ENCODE measurements at places on chromosomes 2 and 18.

GRCh38 chr2:219596954-219597551, 604 bp upstream of the STK11IP start:
- no peak for DNase-seq

- no peak for DNase-seq
Observed at GRCh38 chr2:20015482-20016083, 3.1 kb upstream of the MATN3 start.

- peak; percentile 39 for DNase-seq
Observed at GRCh38 chr2:217652761-217653639, 349.8 kb downstream of the TNS1 start.

- no peak for DNase-seq
Observed at GRCh38 chr2:127884436-127884835, 1.3 kb downstream of the AMMECR1L start.

- DNase-seq, result no peak
Observed at GRCh38 chr2:7071916-7072556, 154.8 kb downstream of the RNF144A start.

- peak; percentile 27 for DNase-seq
Observed at GRCh38 chr2:111711270-111711669, 172.7 kb downstream of the ANAPC1 start.

DNA sequence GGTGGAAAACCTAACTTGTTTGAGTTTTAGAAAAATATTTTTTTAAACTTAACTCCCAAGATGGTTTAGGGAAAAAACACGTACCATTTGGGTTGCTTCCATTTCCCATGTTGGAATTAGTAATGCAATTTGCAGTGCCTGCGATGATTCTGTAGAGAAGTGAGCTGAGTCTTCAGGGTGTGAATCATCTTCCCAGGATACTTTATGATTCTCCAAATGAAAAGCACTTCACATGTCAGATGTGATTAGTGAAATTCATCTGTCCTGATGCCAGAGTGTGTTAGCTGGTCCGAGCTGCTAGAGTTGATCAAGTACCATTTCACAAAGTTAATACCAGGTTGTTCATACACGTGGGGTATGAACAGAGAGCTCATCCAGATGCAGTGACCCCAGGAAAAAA, 59.1 kb downstream of the ACOXL start:
- no peak for DNase-seq

DNA sequence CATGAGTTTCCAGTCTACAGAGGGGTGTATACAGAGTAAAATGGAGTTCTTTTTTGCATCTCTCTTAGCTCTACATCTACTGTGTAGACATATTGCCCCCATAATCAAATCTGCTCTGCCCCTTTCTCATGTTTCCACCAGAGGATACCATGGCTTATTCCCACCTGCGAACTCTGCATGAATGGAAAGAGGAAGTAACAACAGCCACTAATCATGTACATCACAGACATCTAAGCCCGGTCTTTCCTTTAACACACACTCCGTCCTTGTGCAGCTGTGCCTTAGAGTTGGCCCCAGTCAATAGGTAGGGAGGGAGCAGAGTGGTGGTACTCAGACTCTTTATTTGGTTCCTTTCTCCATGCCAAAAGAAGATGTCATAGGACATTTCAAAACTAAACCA, 147.3 kb upstream of the NRP2 start:
- DNase-seq, result no peak

GRCh38 chr2:235970204-235971040, 197.8 kb downstream of the GBX2 start:
- DNase-seq, result no peak

DNA sequence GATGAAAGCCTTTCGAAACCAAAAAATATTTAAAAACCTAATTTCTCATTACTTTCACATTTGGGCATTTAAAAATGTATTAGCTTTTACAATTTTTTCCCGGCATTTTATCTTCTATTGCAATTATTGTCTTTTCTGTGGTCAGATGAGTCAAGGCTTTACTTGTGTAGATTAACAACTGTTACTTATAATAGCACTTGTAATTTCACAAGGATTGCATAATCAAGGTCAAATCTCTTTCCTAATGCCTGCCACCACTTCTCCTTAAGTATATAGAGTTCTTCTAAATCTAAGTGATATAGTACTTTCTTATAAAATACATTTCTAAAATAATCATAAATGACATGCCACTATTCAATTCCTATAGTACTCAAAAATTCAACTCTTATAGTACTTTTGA, 67.2 kb downstream of the SLC8A1 start:
- DNase-seq, result no peak

DNA sequence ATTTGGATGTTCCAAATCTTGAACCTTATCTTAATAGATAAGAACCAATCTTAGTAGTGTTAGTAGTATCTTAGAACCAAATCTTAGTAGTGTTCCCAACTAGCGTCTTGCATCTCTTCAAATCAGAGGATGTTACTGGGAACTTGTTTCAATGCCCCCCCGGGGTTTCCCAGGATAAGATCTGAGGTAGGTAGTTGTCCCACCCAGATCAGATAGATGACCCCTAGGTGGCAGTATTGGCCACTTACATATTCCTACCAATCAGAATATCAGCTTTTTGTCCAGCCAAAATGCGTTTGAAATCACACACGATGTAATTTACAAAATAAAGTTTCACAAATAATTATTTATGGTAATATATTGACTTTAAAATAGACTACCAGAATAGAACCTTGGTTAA, 314.8 kb downstream of the MBD2 start:
- no peak for DNase-seq

DNA sequence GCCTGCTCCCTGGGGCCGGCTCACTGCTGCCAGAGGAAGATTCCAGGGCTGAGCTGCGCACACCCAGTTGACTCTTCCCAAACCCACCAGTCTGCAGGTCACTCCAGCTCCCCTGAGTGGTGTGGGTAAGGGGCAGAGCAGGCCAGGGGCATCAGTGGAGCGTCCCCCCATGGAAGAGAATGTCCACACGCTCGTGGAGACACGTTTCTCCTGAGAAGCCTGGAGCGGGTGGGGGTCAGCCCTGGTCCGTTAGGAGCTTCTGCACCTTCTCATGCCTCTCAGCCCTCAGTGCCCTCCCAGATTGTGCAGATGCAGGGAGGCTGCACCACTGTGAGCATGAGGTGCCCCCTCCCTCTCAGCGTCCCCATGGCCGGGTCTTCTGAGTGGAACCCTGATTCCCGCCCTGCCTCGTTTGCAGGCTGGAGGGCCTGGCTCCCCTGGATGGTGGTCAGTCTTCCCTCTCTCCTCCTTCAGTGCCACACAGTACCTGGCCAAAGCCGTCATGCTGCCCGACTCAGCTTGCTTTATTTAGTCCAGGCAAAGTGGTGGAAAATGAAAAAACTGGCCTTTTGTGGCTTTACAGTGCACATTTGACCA, 37.0 kb downstream of the TWIST2 start:
- DNase-seq, result no peak

- peak; percentile 94 for DNase-seq
Observed at GRCh38 chr2:10832203-10832936, 19.8 kb upstream of the PDIA6 start.

GRCh38 chr2:104004821-104005220, 849.1 kb upstream of the POU3F3 start:
- DNase-seq, result no peak

- no peak for DNase-seq
Observed at GRCh38 chr18:55141318-55141717, 182.1 kb upstream of the CCDC68 start.

GRCh38 chr18:10419420-10420103, 34.9 kb upstream of the APCDD1 start:
- no peak for DNase-seq

DNA sequence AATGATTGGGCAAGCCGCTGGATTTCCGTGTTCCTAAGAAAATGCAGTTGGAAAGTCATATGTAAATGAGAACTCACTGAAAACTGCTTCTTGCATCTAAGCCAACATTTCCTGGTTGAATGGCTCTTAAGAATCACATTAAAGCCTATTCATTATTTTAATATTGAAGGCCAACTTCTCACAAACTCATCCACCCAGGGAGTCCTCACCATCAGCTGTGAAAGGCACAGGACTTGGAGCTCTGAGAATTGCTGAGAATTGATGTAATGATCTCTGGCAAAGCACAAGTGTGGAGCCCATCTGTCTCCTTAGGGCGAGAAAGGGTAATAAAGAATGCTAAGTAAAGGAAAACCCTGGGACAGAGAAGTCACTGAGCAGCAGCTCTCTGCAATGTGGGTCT, 55.9 kb upstream of the APCDD1 start:
- no peak for DNase-seq

GRCh38 chr18:26765498-26765897, 100.0 kb downstream of the AQP4 start:
- no peak for DNase-seq

DNA sequence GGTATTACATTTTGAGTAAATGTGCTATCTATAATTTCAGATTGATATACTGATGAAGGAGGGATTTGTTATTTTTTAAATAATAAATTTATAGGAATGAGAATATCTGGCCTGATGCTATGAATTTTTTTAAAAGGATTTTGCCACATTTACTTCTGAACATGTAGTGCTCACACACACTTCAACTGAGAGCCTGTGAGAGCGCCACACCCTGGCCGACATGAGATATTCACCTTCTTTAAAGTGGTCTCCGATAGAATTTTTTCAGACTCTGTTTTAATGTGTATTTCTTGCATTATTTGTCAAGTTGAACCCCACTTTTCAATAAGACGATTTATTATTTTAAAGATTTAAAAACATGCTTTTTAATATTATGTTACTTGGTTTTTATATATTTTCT, 813.3 kb downstream of the DCC start:
- no peak for DNase-seq

DNA sequence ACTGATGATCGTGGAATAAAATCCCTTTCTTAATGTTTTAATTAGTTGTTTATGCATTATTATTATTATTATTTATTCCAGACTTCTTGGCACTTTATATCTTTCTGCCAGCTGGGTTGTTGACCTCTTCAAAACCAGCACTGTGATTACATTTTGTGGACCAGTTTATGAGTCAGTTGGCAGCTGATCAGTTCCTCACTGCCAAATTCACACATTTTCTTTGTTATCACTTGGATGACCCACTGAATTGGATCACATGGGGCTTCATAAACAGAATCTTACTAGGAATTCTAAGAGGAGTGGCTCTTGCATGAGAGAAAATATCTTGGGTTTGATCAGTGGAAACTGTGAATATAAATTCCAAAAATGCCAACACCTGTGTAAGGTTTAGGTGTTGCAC, 321.8 kb upstream of the SPRED2 start:
- no peak for DNase-seq

GRCh38 chr2:237650455-237650850, 23.1 kb downstream of the LRRFIP1 start:
- DNase-seq, result peak; percentile 33

DNA sequence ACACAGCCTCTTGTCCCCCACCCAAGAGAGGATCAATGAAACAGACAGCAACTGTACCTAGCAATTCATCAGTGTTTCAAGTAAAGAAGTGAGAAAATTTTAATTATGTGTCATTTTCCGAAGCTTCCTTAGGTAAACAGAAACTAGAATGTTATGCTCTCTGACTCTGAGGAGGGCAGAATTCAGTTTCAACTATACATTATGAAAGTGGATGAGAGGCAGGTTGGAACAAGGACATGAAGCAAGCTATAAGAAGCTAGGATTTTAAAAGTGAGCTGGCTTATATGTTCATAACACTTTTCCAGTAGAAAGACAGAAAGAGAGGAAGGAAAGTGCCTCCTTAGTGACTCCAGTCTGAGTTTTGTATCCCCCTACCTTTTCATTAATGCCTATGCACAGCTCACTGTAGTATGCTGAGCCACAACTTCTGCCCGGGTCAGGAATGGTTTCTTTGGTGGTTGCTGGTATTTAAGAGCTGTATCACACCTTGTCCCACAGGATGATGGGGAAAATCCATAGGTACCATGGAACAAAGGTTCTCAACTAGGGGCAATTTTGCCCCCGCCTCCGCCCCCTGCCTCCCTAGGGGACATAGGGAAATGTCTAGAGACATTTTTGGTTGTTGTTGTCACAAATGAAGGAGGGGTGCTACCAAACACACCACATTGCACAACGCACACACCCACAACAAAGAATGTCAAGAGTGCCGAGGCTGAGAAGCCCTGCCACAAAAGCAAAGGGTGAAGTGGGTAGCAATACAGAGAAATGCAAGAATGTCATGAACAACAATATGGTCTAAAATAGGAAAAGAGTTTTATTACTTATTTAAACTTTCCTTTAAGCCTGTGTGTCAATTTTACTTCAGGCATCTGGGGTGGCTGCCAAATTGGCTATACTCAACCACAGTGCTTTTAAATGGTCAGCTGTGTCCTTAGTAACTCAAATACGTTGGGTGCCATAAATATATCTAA, 161.0 kb upstream of the ZFP36L2 start:
- no peak for DNase-seq

DNA sequence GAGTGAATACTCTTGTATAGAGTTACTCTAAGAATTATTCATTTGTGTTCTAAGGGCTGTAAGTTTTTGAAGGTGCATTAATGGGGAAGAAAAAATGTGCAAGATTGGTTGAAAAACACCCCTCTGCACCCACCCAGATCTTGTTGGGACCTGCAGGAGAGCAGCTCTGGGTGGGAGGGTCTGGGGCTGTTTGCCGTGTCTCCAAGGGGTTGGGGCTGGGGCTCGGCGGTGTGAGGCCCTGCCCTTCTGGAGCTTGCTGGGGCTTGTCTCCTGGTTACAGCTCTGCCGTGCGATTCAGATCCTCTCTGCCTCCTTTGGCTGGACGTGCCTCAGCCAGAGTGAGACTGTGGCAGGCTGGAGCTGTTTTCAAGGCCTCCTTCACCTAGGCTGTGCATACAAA, 26.1 kb downstream of the IGFBP2 start:
- no peak for DNase-seq

DNA sequence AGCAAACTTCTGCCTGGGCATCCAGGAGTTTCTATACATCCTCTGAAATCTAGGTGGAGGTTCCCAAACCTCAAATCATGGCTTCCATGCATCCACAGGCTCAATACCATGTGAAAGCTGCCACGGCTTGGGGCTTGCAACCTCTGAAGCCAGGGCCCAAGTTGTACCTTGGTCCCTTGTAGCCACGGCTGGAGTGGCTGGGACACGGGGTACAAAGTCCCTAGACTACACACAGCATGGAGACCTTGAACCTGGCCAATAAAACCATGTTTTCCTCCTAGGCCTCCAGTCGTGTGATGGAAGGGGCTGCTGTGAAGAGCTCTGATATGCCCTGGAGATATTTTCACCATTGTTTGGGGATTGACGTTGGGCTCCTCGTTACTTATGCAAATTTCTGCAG, 43.4 kb upstream of the GALNT13 start:
- no peak for DNase-seq

GRCh38 chr18:6010284-6010683, 115.0 kb upstream of the TMEM200C start:
- DNase-seq, result no peak

DNA sequence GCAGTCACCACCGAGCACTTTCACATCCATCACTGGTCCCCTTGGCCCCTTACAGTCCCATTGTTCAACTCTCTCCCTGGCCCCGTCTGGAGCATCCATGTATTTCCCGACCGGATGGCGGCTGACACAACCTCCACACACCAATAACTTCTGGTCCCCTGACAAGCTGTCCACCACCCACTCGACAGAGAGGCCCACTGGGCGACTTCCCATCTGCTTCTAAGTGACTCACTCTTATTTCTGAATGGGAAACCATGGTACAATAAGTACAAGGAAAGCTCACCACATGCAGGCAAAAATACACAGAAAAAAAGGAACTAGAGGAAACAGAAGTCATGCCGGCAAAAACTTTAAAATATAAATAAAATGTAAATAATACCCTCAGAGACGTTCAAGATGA, 82.9 kb upstream of the RAB12 start:
- no peak for DNase-seq

All from ELF-1 (cell line).